CD14-positive monocyte (primary cell): ENCODE measurements at places on chromosomes 2 and 18.

GRCh38 chr2:25305775-25306174 is 36.0 kb downstream of the DNMT3A start:
- no peak for DNase-seq

- peak; percentile 40 for DNase-seq
Measured at GRCh38 chr2:102424754-102425153, 1.8 kb downstream of the IL18RAP start.

DNA sequence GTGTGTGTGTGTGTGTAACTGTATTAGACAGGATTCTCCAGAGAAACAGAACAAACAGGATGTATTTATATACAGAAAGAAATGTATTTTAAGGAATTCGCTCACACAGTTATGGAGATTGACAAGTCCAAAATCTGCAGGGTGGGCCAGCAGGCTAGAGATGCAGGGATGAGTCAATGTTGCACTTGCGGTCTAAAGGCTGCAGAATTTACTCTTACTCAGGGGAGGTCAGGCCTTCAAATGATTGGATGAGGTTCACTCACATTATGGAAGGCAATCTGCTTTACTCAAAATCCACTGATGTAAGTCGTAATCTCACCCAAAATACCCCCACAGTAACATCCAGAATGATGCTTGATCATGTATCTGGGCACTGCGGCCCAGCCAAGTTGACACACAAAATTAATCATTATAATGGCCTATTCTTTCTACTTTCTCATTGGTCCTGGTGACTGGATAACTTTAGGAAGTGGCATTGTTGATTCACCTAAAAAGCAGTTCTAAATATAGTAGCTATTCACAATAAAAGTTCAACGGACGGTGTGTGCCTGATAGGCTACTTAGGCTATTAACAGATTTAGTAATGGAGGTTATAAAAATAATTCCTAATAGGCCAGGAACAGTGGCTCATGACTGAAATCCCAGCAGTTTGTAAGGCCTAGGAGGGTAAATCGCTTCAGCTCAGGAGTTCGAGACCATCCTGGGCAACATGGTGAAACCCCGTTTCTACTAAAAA is 40.6 kb upstream of the ACYP2 start:
- DNase-seq, result no peak

DNA sequence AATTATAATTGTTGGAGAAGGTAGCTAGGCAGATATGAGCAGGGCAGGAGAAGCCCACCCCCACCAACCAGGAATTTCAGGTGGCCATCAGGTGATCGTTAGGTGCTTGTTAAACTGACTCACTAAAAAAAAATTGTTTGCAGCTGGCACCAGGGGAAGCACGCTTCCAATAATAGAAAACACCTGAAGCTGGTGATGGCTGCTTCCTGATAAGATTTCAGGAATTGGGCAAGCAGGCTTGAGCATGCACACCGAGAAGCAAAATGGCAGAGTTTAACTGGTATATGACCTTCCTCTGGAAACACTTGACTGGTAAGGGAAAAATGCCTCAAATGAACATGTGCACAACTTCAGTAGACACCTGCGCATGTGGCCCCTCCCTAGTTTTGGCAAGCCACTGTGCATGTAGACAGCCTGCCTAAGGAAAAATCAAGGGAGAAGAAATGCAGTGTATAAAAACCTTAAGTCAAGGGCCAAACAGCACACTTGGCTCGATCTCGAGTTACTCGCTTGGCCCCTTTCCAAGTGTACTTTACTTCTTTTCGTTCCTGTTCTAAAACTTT is 292.8 kb downstream of the CCDC85A start:
- no peak for DNase-seq

DNA sequence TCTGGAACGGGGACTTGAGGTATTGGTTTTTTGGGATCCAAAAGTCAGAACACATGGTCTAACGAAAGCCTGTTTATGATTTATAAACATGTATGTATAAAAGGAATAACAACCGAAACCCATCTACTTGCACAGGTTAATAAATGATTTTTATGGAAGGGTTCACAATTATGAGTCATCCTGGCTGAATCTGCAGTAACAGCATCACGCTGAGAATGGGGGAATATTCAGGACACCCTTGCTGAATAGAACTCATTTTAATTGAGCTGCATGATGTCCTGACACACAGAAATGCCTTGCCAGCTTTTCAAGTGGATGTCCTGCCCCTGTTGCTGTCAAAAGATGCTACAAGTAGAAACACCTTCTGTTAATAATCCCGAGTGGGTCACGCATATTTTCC is 54.7 kb upstream of the TGFA start:
- no peak for DNase-seq
